Activated CD4-positive, alpha-beta T cell treated with anti-CD3 and anti-CD28 coated beads, Interleukin-10, Interleukin-2, amounts not matched to agents 100 ng/mL and 50 ng/mL, durations not matched to agents 16 hours and 8 hours (primary cell): ENCODE measurements at places on chromosomes 12 and 14.

DNA sequence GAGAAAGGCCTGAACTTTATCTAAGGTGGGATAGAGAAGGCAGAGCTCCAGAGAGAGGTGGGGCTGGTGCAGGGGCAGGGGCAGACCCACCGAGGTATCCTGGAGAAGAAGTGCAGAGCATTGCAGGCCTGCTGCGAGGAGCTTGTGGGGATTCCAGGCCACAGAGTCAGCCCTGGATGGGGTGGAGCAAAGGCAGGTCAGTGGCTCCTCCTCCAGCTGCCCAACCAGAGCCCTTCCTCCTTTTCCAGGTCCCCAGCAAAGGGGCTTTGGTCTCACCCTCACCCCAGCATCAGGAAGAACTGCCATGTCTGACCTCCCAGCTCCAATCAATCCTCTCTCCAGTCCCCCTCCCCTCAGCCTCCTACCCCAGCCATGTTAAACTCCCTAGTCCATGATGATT lies 19.8 kb upstream of the ZNF740 start:
- DNase-seq: no peak

DNA sequence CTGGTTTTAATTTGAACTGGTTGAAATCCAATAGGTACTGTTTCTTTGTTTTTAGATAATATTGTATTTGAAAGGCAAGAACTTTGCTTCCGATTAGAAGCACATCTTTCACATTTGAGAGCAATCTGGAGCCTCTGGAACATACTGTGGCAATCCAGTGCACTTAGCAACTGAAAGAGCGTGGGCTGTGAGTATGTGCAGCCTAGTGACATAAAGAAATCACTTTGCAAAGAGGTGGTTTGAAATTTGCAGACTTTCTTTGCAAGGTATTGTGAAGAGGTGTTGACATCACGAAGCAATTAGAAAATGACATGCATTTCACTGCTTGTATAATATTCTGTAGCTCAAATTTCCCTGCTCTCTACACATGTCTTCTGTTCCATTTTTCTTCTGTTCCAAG lies 23.5 kb upstream of the CFAP54 start:
- DNase-seq: no peak

DNA sequence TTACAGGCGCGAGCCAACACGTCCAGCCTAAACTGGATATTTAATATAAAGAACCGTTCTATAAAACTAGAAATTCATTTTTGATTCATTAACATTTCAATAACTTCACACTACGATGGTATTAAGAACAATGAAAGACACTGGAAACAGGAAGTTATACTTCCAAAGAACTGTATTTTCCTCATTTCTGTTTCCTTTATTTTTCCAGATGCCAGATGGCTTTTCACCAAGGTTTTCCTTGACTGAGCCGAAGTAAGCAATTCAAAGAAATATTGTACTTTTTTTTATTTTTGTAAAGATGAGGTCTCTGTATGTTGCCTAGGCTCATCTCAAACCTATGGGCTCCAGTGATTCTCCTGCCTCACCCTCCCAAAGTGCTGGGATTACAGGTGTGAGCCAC lies 28.2 kb downstream of the EEA1 start:
- DNase-seq: no peak

DNA sequence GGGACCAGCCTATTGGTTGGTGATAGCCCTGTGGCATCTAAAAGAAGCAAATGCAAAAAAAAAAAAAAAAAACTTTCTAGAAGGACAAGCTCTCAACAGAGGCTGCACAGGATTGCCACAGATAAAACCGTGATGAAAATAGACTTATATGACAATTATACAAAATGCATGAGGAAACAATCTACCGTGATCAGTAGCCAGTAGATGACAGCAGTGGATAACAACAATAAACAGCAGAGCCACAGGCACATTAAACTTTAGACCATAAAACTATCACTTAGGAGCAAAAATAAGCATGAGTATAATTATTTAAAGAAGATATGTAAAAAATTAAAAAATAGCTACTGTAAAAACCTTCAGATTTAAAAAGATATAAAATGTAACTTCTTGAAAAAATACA lies 183.5 kb upstream of the ABCD2 start:
- no peak for DNase-seq

GRCh38 chr12:15201056-15201455 lies 20.2 kb downstream of the RERG start:
- no peak for DNase-seq

GRCh38 chr12:90253674-90254181 lies 545.1 kb upstream of the ATP2B1 start:
- DNase-seq: peak; percentile 79

GRCh38 chr12:26318661-26319068 lies 123.3 kb downstream of the SSPN start:
- peak; percentile 23 for DNase-seq

DNA sequence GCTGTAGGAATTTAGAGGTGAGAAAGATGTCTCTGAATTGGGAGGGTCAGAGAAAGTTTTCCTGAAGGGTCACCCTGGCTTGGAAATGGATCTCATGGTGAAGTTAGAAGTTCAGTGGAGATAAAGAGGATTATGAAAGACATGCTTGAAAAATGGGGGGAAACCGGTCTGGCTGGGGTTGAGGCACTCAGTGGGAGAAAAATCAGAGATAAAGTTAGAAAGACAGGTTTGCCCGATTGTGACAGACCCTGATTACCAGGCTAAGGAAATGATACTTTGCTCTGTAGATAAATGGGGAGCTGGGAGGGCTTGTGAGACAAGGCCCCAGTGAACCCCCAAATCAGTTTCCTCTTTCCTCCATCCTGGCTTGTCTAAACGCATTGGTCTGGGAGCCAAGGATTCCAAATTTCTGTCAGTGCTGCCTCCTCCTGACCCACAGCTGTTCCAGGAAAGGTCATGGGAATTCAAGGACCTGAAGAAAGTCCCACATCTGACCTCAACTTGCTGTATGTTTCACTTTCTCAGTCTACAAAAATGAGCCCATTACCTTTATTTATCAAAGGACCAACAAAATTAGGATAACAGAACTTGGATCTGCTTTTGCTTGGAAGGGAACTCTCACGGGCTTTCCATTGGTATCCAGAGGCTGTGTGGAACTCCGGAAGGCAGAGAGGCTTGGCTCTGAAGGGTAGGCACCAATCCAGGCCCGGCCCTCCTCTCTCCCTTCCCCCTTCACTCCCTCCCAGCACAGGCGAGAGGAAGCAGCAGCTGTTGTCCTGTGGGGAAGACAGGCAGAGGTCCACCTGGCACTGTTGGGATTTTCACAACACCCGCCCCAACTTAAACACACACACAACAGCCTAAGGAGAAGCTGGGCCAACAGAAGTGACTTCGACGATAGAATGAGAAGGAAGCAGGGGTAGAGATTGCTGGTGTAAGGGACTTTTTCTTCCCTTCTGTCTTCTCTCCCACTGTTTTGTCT lies 3.4 kb upstream of the RNASE7 start:
- DNase-seq: no peak

DNA sequence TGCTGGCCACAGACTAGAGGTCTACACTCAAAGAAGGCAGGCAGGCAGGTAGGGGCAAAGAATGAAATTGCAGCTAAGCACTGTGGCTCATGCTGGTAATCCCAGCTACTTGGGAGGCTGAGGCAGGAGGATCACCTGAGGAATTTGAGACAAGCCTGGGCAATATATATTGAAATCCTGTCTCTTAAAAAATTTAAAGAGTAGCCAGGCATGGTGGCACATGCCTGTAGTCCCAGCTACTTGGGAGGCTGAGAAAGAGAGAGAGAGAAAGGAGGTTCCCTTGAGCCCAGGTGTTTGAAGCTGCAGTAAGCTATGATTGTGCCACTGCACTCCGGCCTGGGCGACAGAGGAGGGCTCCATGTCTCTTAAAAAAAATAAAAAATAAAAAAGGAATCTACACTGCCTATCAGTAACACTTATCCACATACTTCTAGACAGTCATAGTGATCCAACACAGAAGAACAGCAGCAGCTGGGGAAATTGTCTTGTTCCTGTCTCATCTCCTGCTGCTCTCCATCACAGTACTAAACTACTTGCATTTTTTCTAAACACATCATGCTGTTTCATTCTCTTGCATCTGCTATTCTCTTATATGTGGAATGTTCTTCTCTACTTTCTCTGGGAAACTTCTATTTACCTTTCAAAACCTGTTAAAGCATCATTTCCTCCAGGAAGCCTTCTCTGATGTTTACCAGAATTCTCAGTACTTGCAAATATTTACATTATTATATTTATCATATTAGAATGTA lies 57.2 kb downstream of the ATF7 start:
- DNase-seq: no peak

GRCh38 chr12:65568517-65568916 lies 255.8 kb upstream of the HMGA2 start:
- no peak for DNase-seq

DNA sequence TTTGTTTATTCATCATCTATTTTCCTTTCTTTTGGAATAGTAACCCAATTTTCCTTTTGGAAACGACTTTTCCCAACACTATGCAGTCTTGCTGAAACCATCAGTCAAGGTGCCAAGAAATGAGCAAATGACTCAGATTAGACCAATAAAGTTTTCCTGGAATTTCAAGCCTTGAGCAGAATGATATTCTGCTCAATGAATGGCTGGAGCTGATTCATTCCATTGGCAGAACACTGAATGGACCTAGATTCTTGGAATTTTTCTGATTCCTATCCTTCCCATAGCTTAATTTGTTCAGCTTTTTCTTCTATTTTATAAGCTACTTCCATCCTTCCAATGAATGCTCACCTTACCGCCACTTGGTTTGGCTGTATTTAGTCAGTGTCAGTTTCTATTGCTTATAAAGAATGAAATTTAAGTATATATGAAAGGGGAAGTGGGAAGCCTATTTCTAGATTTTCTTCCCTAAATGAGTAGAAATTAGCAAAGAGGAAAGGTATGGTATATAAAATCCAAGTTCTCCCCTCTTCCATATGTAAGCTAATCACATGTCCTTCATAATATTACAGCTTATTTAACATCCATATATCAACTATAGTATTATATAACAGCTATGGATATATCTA lies 89.0 kb downstream of the C14orf39 start:
- no peak for DNase-seq
